Activated T-helper 9 cell treated with anti-CD3 and anti-CD28 coated beads, Interleukin-2, amount 50 U/mL, for 16 hours (primary cell): ENCODE measurements at places on chromosomes 7 and 10.

DNA sequence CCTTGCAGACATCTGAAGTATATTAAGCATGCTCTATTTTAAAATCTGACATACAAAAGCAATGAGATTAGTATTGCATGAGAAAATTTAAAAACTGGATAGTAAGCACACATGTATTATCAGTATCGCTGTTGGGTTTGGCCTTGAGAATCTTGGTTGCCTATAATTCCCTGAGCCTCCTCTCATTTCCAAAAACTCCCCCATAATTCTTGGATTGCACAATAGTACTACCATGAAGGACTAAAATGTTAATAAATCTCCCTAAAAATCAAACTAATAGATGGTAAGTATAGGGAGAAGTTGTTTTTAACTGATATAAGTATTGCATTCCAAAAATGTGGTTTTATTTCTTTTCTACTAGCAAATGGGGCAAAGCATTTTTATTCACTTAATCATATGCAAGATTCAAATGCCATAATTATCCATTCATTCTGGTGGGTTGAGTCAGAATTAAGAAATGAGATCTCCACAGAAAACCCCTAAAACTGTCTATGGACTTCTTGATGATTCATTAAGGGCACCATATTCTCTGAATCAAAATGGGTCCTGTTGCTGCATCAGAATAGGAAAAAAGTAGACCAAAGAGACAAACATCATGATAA lies 10.3 kb upstream of the VIM start:
- DNase-seq: no peak

DNA sequence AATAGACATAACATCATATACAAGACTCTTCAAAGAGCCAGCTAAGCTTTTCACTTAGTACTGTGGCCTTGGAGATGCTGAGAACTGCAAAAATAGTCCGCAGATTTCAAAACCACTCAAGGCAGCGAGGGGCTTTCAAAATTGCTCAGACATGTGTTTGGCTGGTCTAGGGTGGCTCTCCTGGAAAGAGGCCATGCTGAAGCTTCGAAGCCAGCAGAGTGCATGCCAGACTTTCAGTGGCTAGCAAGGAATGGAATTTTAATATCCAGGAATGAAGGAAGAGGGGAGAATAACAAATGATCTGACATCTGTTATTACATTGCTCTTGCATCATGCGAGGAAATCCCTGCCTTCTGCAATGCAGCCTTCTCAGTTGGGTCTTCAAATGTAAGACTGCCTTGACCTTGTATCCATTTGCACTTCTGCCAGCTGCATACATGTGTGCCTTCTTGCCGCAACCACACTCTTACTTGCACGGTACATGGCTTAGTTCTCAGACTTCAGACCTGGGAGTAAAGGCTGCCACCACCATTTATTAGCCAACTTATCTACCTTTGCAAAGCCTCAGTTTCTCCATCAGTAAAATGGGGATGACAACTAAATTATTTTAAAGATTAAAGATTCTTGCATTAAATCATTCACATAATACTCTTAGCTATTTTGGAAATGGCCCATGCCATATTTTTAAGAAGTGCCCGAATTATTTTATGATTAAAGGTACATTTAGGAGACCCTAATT lies 55.9 kb downstream of the ITIH5 start:
- DNase-seq: no peak

GRCh38 chr10:5356302-5356763 lies 8.4 kb upstream of the UCN3 start:
- no peak for DNase-seq

DNA sequence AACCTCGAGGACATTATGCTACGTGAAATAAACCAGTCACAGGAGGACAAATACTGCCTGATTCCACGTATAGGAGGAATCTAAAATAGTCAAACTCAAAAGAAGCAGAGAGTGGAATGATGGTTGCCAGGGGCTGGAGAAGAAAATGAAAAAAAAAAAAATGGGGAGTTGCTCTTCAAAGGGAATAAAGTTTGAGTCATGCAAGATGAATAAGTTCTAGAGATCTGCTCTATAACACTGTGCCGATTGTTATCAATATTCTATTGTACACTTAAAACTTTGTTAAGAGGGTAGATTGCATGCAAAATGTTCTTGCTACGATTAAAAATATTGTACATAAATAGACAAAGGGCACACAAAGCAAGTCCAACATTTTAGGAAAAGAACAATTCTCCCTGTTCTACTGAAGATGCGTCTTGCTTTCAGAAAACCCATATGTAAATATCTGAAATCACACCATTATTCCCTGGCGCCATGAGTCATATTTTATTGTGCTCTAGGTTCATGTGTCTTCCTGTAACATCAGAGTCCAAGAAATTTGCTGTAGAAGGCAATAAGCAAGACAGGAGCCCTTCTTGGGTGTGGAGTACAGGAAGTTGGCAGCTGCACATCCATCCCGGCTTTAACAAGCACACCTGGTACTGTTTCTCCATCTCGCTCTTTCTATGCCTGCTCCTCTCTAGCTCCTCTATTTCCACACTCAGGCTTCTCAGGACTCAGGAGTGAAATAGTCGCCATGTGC lies 145.9 kb downstream of the GFRA1 start:
- DNase-seq: no peak

DNA sequence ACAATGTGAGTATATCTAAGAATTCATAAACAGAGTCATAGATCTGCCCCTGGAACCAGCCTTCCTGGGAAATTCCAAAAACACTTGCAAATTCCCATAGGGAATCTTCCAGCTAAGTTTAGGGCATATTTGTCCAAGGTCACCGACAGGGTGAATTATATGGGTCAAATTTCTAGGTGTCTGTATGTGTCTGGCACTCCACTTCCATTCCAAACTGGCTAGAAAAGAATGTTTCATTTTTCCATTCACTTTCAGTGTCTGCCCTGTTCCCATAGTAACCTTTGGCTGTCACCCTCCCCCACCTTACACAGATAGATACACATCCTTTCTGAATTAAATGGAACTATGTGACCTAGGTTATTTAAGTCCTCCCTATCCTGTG lies 230.9 kb downstream of the CREB5 start:
- DNase-seq: no peak

GRCh38 chr10:98019784-98020183 lies 10.6 kb downstream of the CRTAC1 start:
- no peak for DNase-seq

- DNase-seq: no peak
Observed at GRCh38 chr10:126417220-126417825, 29.0 kb upstream of the ADAM12 start.

GRCh38 chr7:104207731-104208420 lies at the start of gene ORC5:
ORC5 (minus strand) TSS chr7:104208013; CDS start chr7:104207904, 109 bp downstream.
- peak; percentile 71 for DNase-seq
